ENCODE measurements at places on chromosomes 6 and 20. TPM values are rescaled to one million over a fixed set of nuclear protein-coding genes. Genes with fewer than 3 reads are reported as not detected.

Gene CD93
- 495 TPM for total RNA-seq

Gene GSTA3
- not detected for total RNA-seq

Gene KIAA1755
- 0.14 TPM for total RNA-seq

Gene LAMA4
- total RNA-seq = 444 TPM

Gene NHSL1
- total RNA-seq = 45.9 TPM

Gene HUS1B
- 3.2 TPM for total RNA-seq

Gene TFAP2C
- total RNA-seq = not detected
